ENCODE measurements at places on chromosomes 2 and 18. TPM values are rescaled to one million over a fixed set of nuclear protein-coding genes. Genes with fewer than 3 reads are reported as not detected.

WDPCP gene
- 16.9 TPM for total RNA-seq

COPS9 gene
- 73.5 TPM for total RNA-seq

SPEG gene
- 18.6 TPM for total RNA-seq

NT5C1B gene
- total RNA-seq, result not detected

SLC30A3 gene
- not detected for total RNA-seq
